Activated T-cell treated with anti-CD3 and anti-CD28 coated beads, Interleukin-2, amount 50 U/mL, for 72 hours (primary cell): ENCODE measurements at places on chromosomes 16 and 17. TPM values are rescaled to one million over a fixed set of nuclear protein-coding genes. Genes with fewer than 3 reads are reported as not detected.

DNA sequence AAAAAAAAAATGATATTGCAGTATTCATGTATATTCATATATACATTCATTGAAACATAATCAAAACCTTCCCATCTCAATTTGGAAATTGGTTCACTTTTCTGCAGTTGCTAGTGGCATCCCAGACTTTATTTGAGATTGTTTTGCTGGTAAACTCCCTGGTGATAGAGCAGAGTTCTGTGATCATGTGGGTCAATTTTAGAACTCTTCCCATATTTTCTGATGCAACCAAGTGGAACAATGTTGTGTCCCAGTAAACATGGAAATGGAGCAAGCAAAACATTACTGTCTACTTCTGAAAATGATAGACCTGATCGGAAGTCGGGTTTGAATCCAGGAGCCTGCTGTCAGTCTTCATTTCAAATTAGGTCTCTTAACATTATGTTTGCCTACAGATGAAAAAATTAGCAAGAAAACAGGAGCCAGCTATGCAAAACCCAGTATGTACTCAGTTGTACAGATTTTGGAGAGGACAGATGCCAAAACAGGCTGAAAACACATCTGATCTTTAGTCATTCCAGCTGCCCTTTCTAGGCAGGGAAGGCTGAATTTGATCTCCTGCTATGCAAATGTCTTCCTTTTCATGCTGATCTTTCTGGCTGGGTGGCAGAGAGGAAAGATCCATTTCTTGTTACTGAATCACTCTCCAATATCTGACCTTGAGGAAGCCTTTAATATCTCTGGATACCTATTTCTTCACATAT lies 786.6 kb upstream of the SOX9 start:
- DNase-seq = no peak

DNA sequence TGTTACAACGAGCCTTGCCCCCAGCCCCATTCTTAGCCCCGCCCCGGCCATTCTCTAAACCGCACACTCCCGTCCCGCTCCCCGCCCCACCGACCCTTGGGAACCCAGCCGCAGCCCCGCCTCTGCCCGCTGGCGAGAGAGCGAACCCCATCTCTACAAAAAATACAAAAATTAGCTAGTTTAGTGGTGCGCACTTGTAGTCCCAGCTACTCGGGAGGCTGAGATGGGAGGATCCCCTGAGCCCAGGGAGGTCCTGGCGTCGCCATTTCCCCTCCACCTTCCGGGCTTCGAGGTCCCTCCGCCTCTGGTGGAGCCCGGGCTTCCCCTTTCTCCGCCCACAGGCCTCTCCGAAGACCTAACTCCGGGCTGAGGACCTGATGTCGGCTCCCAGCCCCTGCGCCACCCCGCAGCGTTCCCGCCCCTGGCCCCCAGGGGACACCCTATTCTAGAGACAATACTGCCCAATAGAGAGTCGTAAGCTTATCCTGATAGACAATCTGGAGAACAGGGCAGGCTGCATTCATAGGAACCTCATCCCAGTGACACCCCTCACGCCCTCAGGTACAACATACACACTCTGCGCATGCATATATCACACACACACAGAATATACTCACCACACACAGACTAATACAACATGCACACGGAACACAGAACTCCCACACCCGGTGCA lies 480 bp upstream of the PROCA1 start:
- DNase-seq = peak; percentile 75

DNA sequence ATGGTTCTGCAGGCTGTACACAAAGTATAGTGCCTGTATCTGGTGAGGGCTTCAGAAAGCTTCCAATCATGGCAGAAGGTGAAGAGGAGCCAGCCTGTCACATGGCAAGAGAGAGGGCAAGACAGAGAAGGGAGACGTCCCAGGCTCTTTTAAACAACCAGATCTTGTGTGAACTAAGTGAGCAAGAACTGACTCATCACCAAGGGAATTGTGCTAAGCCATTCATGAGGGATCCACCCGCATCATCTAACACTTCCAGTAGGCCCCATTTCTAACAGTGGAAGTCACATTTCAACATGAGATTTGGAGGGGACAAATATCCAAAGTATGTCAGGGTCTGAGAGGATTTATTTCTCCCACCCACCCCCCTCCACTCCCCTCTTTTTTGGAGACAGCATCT lies 56.2 kb upstream of the ELAC2 start:
- no peak for DNase-seq

ENGASE gene
- total RNA-seq = 51.4 TPM

DNA sequence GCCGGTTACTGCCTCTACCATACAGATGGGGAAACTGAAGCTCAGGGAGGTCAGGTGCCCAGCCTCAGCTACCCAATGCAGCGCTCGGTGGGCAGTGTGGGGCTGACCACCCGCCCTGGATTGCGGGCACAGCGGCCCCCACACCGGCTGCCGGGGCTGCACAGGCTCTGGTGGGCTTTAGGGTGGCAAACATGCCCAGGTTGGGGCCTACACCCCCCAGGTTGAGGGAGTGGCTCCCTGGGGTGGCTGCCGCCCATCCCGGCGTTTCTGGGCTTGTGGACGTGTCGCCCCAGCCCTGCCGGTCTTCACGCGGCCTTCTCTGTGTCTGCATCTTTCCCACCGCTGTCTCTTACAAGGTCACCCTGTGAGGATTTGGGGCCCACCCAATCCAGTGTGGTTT lies 40.9 kb upstream of the SSTR5 start:
- DNase-seq = no peak

- no peak for DNase-seq
These were observed 15.0 kb downstream of the CNTNAP4 start for GRCh38 chr16:76292218-76292617.

DNA sequence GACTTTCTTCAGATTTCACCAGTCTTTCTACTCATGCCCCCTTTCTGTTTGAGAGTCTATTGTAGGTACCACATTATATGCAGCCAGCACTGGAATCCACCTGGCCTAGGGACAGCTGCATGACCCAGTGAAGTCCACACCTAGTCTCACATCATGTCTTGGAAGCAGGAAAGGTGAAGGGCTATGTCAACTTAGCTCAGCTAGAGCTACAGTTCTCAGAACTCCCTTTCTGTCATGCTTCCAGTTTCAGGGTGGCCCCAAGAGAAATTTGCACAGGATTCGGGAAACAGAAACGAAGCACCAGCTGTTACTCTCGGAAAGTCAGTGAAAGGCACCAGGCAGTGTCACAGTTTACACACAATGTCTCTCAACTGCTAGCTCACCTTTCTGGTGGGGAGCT lies 51.6 kb upstream of the NLRP1 start:
- DNase-seq = no peak

DNA sequence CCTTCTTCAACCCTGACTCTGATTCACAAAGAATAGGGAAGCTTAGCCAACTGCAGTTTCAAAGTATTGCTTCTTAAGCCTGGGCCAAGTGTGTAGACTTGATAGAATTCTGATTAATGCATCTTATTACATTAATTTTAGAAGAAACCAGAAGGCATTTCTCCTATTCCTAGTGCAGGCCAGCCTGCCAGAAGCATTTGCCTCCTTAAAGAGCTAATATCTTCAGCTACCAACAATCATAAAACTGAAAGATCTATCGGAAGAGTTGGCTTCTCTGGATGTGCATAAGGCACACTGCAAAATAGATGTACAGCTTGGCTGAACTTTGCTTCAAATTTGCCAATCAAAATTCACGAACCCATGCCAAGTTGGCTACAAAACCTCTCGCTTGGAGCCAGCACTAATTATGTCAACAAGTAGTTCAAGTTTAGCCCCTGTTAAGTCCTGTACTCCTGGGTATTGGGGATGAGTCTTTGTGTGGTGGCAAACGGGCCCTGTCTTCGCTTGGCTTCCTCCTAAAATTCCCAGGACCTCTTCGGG lies 717.8 kb downstream of the WWOX start:
- DNase-seq = no peak

DNA sequence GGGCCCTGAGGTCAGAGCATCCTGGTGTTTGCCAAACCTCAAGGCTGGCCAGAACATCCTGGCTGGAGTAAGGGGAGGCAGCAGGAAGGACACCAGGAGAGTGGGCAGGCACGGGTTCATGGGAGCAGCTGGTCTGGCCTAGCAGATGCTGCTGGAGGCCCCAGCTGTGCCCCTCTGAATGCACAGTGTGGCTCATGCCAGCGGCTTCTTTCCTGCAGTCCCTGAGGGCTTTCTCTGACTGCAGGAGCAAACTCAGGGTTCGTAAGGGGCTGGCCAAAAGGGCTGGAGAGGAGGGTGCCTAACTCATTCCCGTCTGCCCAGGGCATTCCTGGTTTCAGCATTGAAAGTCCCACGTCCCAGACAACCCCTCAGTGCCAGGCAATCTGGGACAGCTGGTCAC lies 78.7 kb downstream of the ZDHHC7 start:
- DNase-seq = no peak

DNA sequence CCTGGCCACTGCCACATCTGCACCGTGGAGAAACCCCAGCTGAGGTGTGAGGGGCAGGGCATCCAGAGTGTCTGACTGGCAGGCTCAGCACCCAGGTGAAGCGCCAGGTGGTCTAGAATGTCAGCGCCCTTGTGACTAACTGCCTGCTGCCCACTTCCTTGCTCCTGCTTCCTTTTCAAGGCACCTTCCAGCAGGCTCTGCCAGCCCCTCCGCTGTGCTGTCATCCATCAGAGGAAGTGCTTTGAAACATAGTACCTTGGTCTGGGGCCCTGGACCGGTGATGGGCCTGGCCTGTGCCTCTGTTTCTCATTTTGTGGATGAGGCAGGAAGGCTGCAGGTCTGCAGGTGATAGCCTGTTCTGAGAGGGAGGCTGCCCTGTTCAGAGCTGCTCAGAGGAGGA lies 5.5 kb downstream of the SPNS2 start:
- DNase-seq = no peak

RAP1GAP2 gene
- total RNA-seq = 3.1 TPM

DNA sequence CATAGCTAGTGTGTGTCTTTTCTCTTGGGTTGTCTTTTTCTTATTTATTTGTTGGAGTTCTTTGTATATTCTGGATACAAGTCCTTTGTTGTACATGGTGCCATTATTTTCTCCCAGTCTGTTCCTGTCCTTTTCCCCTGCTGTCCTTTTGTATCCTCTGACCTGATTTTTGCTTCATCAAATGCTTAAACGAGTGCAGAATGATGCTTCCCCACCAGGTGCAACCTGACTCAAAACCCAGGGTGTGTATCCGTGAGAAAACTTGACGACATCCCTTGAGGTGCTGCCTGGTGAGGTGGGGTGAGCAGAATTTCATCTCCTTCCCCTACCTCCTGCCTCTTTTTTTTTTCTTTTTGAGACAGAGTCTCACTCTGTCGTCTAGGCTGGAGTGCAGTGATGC lies 88.6 kb downstream of the NTN1 start:
- DNase-seq = no peak

DNA sequence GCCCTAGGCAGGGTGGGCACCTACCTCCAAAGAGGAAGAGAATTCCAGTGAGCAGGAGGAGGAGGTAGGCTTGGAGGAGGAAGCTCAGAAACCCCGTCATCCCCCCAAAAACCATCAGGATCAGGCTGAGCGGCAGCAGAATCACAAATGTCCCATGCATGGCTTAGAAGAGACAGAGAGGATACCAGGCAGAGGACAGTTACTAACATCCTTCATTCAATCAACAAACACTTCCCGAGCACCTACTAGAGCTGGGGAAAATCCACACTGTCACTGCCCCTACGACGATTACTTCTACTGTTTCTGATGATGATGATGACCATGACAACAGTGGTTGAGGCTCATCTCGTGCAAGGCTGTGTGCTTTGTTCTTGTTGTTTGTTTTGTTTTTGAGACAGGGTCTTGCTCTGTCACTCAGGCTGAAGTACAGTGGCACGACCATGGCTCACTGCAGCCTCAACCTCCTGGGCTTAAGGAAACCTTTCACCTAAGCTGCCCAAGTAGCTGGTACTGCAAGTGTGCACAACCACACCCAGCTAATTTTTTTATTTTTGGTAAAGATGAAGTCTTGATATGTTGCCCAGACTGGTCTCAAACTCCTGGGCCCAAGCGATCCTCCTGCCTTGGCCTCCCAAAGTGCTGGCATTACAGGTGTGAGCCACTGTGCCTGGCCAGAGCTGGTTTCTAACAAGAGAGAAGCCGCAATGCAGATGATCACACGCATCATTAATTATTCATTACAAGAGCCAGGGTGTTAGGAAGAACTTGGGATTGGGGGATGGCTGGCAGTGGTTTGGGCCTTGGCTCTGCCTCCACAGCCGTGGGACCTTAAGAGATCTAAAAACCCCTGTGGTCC lies 18.0 kb downstream of the TMEM114 start:
- no peak for DNase-seq

SPATA22 gene
- not detected for total RNA-seq

- no peak for DNase-seq
These were observed 321.1 kb upstream of the N4BP1 start for GRCh38 chr16:48930951-48931553.

SPN gene
- 84.4 TPM for total RNA-seq

DNA sequence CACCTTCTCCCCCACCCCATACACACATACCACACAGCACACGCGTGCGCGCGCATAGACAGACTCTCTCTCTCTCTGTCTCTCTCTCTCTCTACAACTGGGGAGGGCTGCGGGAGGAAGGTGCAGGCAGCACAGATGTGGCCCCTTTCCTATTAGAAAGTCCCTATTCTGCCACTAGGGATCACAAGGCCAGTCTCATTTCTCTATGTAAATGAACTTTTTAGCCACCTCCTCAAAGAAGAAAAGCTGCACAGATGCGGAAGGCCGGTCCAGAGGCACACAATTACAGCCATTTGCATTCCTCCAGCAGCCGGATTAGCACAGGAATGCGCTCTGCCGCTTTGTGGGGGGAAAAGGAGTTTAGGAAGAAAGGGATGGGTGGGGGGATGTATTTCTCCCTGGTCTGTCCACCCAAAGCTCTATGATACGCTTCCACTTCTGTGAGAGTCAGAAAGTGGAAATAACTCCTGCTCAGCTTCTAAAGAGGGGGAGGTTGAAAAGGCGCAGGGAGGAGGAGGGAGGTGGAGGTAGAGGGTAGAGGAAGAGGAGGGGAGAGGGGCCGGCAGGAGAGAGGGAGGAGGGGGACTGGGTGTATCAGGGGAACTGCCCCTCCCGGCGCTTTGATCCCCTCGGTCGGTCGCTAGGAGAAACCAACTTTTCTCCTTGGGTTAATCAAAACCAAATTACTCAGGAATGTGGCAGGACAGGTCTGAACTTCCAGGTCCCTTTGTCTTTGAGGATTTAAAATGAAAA lies 11.7 kb downstream of the ZFHX3 start:
- no peak for DNase-seq

ASPHD1 gene
- total RNA-seq = 0.93 TPM

DNA sequence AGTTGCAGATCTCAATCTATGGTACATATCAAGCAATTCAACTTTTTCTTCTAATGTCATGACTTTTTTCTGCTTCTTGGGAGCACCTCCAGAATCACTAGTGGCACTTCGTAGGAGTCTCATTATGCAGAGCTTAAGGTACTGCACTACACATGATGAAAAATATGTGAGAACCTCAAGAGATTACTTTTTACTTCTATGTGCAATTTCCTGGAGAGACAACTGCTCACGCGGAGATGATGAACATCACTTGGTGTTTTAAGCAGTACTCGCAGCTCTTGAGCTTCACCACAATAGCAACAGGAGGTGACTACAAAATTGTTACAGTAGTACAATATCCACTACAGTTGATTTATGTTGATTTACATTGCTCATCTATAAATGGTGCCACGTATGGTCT lies 79.7 kb downstream of the MRTFB start:
- no peak for DNase-seq

MT4 gene
- total RNA-seq = not detected

GRCh38 chr16:67163999-67164558 lies 466 bp upstream of the HSF4 start:
- peak; percentile 15 for DNase-seq
